ENCODE measurements at places on chromosomes 1 and 21. TPM values are rescaled to one million over a fixed set of nuclear protein-coding genes. Genes with fewer than 3 reads are reported as not detected.

Gene CD1D
- 0.64 TPM for total RNA-seq

Gene CFAP141
- not detected for total RNA-seq

Gene SMYD3
- total RNA-seq: 47.4 TPM

Gene FCRL1
- not detected for total RNA-seq

Gene IL12RB2
- total RNA-seq: not detected

Gene C21orf91
- total RNA-seq: 8.4 TPM

Gene SPOCD1
- total RNA-seq: 3.6 TPM

Gene PAQR6
- total RNA-seq: 1.0 TPM

Gene CD1E
- total RNA-seq: not detected

Gene ASTN1
- total RNA-seq: 0.43 TPM

Gene IFFO2
- 3.5 TPM for total RNA-seq

Gene CHRM3
- 3.4 TPM for total RNA-seq

Gene RABGGTB
- total RNA-seq: 93.1 TPM

Gene ELF3
- total RNA-seq: 1.9 TPM

Gene LSM10
- total RNA-seq: 3.1 TPM

Gene LHX8
- total RNA-seq: 16.1 TPM

Gene VPS45
- 30.0 TPM for total RNA-seq
